ENCODE measurements at places on chromosomes 7 and 10.
A peak's percentile ranks its signal among the peaks of the same experiment; 100 is the strongest.

- DNase-seq: no peak
Observed at GRCh38 chr7:25179325-25179724, 49.0 kb downstream of the NPVF start.

DNA sequence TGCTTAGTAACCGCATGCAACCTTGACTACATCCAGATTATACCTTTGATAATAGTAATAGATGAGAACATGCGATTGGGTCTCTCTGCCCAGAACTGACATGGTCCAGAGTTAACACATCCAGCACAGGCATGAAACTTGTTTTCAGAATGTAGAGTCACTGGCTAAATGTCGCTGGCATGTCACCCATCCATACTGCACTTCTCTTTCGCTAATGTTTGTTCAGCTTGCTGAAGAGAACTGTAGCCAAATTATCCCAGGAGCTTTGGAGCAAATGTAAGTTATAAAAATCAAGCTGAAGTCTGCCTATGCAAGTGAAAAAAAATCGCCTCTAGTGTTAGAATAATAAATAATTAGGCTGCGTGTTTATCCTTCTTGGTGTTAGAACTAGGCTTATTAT, 98.2 kb downstream of the PRTFDC1 start:
- no peak for DNase-seq

GRCh38 chr7:80659120-80660055, 20.9 kb downstream of the CD36 start:
- peak; percentile 37 for DNase-seq

GRCh38 chr10:126684171-126684745, 13.8 kb upstream of the C10orf90 start:
- DNase-seq: no peak

- DNase-seq: peak; percentile 73
Observed at GRCh38 chr10:62264702-62265436, 3.8 kb downstream of the RTKN2 start.

DNA sequence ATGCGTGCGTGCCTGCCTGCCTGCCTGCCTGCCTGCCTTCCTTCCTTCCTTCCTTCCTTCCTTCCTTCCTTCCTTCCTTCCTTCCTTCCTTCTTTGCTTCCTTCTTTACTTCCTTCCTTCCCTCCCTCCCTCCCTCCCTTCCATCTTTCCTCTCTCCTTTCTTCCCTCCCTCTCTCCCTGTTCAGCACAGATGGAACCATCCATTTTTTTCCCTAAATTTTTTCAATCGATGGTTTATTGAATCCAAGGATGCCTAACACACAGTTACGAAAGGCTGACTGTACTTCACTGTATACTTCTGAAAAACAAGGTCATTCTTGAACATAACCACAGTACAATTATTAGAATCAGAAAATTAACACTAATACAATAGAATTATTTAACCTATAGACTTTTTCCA, 53.8 kb downstream of the ABCA13 start:
- DNase-seq: no peak

GRCh38 chr10:119221201-119221600, 13.8 kb downstream of the GRK5 start:
- no peak for DNase-seq

GRCh38 chr10:60270426-60270825, 119.2 kb downstream of the ANK3 start:
- no peak for DNase-seq

- no peak for DNase-seq
Observed at GRCh38 chr10:52221923-52222322, 92.2 kb upstream of the DKK1 start.

- no peak for DNase-seq
Observed at GRCh38 chr10:113680190-113681111, 739 bp downstream of the CASP7 start.

DNA sequence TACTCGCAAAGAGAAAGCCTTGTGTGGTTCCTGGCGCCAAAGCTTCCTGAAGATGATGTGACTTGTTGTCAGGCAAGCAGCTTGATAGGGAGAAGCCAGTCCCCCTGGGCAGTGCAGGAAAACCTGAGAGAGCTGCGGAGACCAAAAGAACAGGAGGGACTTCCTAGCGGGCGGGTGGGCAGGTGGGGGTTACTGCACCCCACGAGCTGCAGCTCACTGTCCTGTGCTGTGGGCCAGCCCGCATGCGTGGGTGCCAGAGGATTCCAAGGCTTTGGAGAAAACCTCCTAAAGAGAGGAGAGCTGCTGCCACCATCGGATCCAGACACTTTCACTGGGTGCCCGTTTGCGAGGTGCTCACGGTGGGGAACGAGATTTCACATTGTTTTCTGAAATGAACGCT, 145.1 kb downstream of the ACTR3B start:
- no peak for DNase-seq

DNA sequence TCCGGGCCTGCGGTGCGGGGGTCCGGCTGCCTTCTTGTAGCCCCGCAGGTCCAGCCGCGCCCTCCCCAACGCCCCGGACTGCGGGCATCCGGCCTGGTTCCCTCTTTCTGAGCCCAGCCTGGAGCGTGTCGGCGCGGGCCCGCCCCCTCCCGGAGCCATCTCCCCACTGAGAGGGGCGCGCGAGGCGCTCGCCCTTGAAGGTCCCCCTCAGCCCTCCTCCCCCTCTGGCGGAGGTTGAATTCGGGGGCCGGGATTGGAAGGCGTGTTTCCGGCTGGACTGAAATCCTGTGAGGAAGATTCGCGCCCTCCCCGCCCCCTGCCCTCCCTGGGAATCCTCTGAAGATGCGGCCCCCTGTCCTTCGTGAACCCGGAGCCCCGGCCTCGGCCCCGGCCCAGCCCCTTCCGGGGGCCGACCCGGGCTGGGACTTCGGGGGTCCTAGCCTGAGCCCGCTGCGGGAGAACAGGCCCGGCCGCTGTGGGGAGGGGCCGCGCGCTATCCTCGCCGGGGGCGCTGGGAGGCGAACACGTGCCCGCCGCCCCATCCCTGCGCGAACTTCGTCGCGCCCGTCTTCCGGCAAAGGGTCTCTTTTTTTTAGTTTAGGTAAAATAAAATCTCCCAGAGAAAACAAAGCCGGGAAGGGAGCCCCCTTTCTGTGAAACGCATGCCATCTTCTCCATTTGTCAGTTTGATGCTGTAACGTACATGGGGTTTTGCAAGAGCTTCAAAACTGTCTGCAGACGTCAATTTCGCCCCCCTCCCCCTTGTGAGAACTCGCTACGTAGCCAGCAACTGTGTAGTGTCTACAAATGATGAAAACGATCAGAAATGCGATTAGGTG, 636 bp downstream of the PDCD4 start:
- DNase-seq: peak; percentile 93

DNA sequence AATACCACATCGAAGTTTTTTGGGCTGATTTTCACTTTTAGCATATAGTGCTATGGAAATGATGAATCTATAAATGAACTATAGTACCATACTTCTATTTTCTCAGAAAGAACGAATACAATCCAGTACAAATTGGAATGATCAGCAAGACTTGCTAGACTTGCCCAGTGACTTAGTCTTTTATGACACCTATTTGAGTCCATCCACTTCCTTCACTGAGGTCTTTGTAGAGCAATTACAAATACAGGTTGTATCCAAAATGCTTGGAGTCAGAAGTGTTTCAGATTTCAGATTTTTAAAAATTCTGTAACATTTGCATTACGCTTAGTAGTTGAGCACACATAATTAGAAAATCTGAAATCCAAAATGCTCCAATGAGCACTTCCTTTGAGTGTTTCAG, 104.3 kb downstream of the NRBF2 start:
- DNase-seq: no peak

GRCh38 chr7:98387544-98388226, 13.2 kb downstream of the BAIAP2L1 start:
- DNase-seq: no peak

GRCh38 chr10:106570268-106570667, 594.2 kb downstream of the SORCS1 start:
- DNase-seq: no peak

- DNase-seq: no peak
Observed at GRCh38 chr10:8455181-8455580, 400.7 kb downstream of the GATA3 start.

- no peak for DNase-seq
Observed at GRCh38 chr10:32041290-32042028, 14.8 kb downstream of the KIF5B start.

DNA sequence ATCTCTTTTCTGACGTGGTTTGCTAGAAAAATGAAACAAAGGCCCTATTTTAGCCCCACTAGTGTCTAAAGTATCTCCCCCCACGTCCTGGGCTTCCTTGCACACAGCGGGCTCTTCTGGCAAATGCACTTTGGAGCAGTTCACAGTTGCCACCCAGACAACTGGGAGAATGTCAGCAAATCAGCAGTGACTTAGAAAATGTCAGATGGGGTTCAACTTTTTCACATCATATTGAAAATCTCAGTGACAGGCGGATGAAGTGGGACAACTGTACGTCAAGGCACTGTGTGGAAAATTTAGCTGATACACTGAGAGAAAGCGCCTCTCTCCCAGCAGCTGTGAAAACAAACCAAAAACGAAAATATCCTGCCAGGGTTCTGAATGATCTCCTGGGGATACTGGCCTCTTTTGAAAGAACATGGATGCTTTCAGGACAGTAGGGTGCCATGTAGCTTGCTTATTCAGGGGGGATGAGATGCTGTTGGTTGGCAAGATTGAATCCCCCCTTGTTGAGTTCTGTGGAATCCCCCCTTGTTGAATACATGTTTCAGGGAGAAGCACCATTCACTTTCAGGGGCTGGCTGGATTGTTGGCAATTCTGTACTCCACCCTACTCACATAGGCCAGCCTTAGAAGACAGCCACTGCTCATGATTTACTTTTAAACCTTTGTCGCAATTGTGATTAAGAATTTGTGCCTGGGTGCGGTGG, 372.8 kb upstream of the CELF2 start:
- no peak for DNase-seq

DNA sequence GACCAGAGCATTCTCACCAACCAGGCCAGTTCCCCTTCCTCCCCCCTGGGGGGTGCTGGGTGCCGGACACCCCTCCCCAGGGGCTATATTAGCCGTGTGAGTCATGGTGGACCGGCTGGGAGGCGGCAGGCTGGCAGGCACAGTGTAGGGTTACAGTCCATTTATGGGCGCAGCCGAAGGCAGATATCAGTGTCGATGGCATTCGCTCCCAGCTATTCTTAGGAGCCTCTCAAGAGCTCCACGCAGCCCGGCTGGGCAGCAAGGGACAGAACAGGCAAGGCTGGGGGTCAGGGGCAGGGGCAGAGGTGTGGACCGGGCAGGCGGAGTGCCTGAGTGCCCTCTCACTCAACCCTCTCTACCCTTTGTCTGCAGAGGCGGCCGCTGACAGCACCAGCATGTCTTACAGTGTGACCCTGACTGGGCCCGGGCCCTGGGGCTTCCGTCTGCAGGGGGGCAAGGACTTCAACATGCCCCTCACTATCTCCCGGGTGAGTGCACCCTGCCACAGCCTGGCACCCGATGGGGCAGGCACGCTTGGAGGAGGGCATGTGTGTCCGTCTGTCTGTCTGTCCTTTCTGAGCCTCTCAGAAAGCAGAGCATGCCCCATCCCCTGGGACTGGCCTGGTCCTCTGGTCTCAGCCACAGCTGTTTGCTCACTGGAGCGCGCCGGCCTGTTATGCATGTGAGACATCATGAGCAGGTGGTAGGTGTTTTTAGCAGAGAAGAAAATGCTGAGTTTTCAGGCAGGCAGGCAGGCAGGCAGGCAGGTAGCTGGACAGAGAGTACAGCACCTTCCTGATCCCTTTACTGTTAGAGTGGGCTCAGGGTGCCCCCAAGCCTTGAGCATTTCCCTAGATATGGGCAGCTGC, at the start of gene LDB3:
Gene LDB3 (plus strand): TSS at position 215 of the 869 bp plus-strand sequence. CDS start 181 bp downstream, at position 396.
- DNase-seq: peak; percentile 58

DNA sequence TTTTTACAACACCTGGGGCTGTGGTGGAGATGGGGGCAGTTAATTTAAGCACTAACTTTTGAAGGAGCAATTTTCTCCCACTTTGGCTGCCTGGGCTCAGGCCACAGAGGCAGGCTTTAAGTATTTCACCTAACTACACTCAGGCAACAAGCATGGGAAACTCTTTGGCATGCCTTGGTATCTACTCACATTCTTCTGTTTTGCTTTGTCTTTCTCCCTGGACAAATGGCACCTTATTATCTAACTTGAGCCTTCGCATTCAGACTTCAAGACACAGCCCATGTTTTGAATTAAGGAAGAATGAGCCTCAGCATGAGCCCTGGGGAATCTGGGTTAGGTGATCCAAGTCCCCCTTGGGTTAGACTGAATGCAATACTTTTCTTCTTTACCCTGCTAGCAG, 31.8 kb upstream of the BMPER start:
- peak; percentile 71 for DNase-seq

GRCh38 chr10:77274046-77274795, 363.4 kb downstream of the KCNMA1 start:
- DNase-seq: peak; percentile 31

GRCh38 chr10:49383853-49384252, 12.0 kb downstream of the DRGX start:
- DNase-seq: no peak

DNA sequence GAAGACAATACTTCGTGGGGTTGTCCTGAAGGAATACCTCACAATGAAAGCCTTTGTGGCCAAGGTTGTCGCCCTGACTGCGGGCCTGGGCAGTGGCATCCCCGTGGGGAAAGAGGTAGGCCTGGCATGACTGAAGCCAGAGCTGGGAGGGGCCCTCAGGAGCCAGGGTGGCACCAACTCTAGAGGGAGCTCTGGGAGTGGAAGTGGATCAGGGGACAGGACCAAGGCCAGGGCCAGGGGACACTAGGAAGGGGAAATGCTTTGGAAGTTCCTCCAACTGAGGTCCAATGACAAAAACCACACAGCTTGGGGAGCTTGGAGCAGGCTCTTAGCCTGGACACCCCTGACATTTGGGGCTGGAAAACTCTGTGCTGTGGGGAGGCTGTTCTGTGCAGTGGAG, 5.8 kb downstream of the CLCN1 start:
- no peak for DNase-seq

GRCh38 chr10:104103956-104104355, 18.0 kb upstream of the SFR1 start:
- DNase-seq: no peak

DNA sequence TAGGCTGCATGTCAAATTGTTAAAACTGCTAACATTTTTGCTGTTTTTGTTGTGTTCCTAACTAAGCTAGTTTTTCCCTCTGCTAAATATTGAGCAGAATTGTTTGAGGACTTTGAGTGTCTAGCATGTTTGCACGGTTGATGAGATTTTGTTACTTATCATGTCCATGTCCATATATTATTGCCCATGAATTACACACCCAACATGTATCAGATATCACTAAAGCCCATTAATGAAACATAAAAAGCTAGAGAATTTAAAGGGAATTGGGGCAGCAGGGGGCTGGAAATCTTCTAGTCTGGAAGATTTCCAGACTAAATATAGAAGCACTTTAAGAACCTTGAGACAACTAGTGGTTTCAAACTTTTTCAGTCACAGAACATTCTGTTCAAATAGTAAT, 197.7 kb downstream of the SNX10 start:
- no peak for DNase-seq

GRCh38 chr10:11379771-11380170, 231.7 kb downstream of the USP6NL start:
- DNase-seq: no peak

All from neural progenitor cell (in vitro differentiated cells).